ENCODE measurements at places on chromosomes 4 and X.

DNA sequence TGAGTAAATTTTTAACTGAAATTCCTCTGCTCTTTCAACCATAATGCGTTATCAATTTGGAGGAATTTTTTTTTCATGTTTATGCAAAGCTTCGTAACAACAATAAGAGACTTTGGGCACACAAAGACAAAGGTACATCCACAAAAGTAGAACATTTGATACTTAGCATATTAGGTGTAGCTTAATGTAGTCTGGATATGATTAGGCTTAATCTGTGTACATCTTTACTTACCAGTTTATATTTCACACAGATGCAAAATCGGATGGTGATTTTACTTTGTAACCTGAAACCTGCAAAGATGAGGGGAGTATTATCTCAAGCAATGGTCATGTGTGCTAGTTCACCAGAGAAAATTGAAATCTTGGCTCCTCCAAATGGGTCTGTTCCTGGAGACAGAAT is 20.3 kb downstream of the AIMP1 start:
- no peak for DNase-seq

DNA sequence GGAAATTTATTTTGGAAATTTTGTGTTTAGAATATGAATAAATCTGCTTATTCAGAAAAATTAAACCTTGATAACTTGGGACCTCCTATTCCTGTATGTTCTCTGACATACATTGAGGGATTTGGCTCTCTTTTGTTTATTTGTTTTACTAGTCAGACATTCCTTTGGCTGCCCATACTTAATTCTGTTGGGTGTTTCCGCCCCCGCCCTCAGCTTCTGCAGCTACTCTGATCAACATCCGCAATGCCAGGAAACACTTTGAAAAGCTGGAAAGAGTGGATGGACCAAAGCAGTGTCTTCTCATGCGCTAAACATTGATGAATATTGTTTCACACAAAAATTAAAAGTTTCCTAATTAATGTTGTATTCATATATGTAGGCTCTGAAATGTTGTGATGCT is 40.5 kb downstream of the RRAGB start:
- DNase-seq, result no peak

GRCh38 chr4:84651499-84651898 is 68.6 kb downstream of the CDS1 start:
- no peak for DNase-seq

DNA sequence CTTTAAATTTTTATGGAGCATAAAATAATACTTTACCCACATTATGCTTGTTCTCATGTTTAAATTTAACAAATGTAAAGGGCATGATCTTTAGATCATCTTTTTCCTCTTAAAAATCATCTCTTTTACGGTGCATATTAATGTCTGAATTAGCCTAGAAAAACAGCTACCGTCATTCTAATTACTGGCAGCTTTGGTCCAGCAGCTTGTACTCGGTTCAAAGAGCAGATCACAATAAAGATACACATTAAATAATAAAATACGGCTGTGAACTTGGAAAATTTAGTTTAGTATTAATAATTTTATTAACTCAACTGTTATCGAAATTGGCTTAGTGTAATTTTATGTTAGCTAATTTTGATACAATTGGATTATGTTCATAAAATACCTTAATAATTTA is 19.1 kb downstream of the CCSER1 start:
- DNase-seq, result no peak

GRCh38 chr4:111066447-111066846 is 443.6 kb upstream of the PITX2 start:
- DNase-seq, result no peak

GRCh38 chr4:143251779-143252178 is 67.1 kb downstream of the USP38 start:
- no peak for DNase-seq

GRCh38 chr4:5409972-5410618 is 298.3 kb downstream of the EVC2 start:
- DNase-seq, result no peak

- DNase-seq, result no peak
These were observed 53.9 kb upstream of the C4orf50 start for GRCh38 chr4:6071959-6072720.
